ENCODE measurements at places on chromosomes 16 and 17. TPM values are rescaled to one million over a fixed set of nuclear protein-coding genes. Genes with fewer than 3 reads are reported as not detected.

- DNase-seq = peak; percentile 93
Observed at GRCh38 chr16:67470359-67470758, 10.6 kb downstream of the ATP6V0D1 start.

GRCh38 chr17:81143200-81143527 is 22.1 kb upstream of the PVALEF start:
- DNase-seq = no peak

Gene CNEP1R1
- 20.0 TPM for total RNA-seq

Gene SLC5A10
- total RNA-seq = not detected

DNA sequence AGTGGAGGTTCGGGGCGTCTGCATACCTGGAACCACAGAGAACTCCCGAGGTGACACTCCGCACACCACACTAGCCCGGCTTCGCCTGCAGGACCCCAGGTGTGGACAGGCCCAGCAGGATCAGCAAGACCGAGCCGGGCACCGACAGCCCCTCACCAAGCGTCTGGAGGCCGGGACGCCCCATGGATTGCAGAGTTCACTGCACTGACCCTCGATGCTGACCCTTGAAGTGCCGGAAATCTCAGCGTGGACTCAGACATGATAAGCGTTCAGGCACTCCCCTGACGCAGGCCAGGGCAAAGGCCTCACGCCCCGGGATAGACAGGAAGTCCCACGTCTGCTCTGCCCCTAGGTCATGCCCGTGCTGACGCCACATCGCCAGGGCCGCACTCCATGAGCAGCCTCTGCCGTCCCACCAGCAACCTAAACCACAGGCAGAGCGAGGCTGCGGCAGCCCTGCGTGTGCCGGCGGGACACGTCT is 26.0 kb downstream of the ACSF3 start:
- no peak for DNase-seq

Gene KRT33A
- not detected for total RNA-seq

DNA sequence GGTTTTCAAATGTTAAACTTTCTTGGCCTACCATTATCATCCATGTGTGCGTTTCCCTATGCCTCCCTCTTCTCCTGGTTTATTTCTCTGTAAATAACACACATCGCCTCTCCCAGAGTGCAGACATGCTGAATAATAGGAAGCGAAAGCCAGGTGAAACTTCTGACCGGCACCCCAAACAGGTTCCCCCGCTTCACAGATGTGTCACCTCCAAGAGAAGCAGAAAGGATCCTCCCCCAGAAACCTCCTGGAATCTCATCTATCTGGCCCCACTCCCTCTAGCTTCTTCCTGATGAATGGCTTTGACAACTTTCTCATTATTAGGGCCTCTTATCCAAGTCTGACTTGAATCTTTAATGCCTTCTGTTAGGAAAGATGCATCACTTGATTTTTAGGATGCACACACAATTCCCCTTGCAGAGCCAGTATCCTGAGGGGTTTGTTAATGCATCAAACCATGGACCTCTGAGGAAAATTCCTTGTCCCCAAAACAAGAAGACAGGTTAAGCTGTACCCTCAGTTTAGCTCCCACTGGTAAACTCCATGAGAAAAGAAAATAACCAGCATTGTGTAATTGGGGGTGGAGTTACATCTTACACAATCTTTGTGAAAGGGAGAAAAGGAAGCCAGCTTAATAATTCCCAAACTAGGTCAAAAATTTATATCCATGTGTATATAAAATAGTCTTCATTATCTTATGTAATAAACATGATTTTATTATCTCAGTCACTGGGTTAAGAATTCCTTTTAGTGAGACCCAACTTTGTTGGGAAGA is 20.1 kb upstream of the HYDIN start:
- DNase-seq = no peak

Gene GAST
- not detected for total RNA-seq

DNA sequence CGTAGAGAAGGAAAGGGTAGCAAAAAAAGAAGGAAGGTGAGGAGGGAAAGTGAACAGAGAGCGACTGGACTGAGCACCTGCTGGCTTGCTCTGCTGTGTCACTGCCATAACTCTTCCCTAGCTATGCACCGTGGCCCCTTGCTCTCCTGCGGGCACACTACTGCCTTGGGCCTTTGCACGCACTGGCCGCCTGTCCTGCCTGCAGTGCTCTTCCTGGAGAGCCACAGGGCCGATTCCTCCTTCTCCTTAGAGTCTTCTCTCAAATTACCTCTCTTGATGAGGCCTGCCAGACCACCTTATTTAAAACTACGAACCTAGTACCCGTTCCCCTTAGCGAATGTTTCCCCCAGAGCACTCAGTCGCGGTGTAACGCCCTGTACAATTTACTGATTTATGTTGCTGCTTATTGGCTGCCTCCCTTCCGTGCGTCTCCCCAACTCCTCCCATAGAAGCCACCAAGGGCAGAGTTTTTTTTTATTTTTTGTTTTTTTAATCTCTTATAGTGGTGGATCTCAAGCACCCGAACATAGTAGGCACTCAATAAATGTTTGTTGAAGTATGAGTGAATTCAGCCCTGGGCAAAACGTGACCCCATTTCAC is 70.3 kb downstream of the RAI1 start:
- DNase-seq = no peak

Gene ERBB2
- 17.8 TPM for total RNA-seq

Gene CIBAR2
- not detected for total RNA-seq

Gene KCNJ18
- not detected for total RNA-seq

Gene GFAP
- total RNA-seq = 7,603 TPM

DNA sequence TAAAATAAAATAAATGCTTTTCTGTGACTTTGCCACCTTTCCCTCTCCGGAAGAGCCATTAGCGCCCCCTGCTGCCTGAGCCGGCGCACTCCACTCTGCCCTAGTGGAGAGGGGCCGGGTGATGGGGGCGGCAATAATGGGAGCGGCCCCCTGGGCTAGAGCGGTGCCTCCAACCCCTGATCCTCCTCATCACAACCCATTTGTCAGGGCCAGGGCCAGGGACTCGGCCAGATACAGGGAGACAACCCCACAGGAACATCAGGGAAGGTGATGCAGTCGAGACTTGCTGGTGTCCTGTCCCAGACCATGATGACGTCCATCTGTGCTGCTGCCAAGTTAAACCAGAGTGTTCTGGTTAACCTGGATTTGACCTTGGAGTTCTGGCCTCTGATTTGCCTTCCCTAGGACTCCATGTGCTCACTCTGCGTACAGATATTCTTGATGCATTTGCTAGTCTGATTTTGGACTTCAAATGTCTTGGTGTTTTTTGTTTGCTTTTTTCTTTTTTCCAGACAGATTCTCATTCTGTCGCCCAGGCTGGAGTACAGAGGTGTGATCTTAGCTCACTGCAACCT is 46.1 kb upstream of the BPTF start:
- no peak for DNase-seq

GRCh38 chr17:78598013-78598471 is 20.8 kb upstream of the DNAH17 start:
- no peak for DNase-seq

GRCh38 chr17:63171428-63172393 is 205.7 kb downstream of the TANC2 start:
- no peak for DNase-seq

DNA sequence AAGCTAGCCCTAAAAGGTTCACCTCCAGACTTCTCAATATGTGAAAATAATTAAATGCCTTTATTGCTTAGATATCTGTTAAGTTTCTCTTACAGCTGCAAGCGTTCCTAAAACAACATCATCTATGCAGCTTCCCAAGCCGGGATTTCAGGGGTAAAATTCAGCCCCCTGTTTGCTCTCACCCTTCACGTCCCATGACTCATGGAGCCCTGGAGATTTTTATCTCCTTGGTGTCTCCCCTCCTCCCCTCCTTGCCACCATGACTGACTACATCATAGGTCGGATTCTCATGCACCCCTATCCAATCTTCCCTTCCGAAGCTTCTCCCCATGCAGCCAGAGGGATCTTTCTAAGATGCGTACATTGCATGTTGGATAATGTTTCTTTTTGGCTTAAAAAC is 21.0 kb upstream of the CACNG4 start:
- DNase-seq = no peak

GRCh38 chr16:85421338-85422195 is 191.6 kb upstream of the GSE1 start:
- peak; percentile 33 for DNase-seq

- DNase-seq = no peak
Observed at GRCh38 chr17:37884516-37884915, 39.7 kb upstream of the TBC1D3K start.

DNA sequence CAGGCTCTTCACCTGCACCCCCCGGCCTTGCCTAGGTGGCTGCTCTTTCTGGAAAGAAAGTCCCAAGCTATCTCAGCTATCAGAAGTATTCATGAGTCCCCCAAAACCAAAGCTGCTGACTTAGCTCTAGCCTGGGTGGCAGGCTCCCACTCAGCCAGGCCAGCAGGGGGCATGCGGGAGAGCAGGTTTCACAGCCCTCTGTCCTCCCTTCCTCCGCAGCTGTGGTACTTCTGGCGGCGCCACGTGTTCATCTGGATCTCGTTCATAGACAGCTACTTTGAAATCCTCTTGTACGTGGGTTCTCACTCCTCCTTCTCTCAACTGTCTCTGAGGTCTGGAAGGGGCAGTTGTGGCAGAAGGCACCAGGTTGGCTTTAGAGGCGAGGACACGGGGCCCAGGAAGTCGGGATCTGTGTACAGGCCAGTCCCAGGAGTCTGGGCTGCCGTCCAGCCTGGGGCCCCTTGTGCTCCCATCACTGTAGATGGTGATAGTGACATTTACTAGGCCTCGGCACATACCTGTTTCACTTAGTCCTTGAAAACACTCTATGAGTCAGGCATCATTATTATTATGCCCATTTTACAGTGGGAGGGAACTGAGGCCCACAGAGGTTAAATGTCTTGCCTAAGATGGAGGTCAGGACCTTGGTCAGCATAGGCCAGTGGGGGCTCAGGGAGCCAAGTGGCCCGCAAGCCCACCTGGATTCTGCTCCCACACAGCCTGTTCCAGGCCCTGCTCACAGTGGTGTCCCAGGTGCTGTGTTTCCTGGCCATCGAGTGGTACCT is 12.9 kb downstream of the TRPV2 start:
- peak; percentile 38 for DNase-seq

- DNase-seq = no peak
Observed at GRCh38 chr16:62562121-62562520, 525.9 kb upstream of the CDH8 start.

Gene ZFP90
- total RNA-seq = 61.9 TPM

Gene PPP4C
- 28.7 TPM for total RNA-seq

Gene CD300H
- not detected for total RNA-seq

All from dorsolateral prefrontal cortex (tissue), 122 donors.